AG09319 (cell line): ENCODE measurements at places on chromosomes 7 and 10.

- DNase-seq: no peak
Observed at GRCh38 chr7:16646472-16647072, 591 bp downstream of the BZW2 start.

DNA sequence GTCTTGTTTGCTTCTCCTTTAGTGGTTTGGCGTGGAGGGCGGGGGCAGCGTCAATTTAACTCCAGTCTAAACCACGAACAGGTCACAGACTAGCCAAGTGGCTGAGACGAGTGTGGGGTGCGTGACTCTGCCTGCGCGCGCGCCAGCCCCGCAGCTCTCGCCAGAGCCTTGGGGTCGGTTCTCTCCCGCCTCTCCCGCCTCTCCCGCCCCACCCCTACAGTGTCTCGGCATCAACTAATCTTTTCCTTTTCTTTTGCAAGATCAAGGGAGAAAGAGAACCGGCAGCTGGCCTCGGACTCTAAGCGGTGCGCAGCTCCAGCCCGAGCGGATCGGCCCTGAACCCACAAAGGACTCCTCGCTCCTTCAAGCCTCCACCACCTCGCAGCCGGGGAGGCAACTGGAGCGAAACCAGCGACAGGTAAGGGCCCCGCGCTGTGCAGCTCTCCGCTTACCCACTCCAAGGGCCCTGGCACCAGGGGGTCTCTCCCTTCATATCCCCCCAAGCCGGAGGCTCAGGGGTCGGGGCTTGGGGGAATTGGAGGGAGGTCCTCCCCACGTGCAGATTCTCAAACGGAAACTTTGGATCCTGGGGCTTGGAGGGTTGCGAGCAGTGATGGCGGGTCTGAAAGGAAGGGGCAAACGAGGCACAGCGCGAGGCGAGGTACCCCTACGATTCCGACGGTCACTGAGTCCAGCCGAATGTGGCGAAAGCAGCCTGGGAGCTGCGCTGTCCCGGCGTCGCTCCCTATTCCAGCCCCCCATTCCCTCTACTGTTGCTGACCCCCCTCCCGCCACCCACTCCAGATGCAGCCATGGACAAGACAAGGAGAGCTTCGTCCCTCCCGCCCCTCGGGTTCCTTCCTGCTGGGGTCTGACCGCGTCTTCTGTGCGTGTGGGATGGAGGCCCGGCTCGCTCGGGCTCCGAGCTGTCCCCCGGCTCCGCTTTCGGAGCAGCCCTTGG, 829 bp downstream of the CHRM2 start:
- peak; percentile 8 for DNase-seq

DNA sequence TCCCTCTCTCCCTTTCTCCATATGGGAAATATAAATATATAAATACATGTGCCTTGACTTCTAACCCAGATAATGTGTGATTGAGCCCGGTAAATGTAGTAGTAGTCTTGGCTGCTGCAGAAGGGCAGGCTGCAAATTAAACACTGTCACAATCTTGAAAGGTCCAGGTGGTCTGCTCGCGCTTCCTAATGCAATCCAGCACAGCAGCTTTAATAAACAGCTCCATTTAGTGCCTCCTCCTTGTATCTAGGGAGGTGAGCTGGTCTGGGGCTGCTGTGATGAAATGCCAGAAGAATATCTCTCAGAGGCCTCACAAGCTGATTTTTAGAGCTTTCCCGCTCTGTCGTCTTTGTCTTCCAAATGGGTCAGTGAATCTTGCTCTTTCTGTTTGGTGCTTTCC, 782 bp downstream of the POU6F2 start:
- DNase-seq: no peak

DNA sequence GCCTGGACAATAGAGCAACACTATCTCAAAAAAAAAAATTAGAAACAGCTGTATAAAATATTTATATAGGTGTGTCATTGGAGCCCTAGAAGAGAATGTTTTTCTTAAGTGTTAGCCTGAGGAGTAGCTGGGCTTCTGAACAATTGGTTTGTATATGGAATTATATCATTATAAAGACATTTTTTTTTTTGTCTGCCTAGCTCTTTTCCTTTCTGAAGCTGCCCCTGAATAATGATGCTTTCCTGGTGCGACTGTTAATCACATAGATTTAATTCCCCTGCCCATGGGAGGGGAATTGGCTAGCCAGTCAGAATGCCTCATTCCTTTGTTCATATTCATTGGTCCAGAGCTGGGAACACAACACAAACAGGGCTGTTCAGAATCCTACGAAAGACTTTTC, 13.9 kb upstream of the ABCC2 start:
- DNase-seq: no peak

DNA sequence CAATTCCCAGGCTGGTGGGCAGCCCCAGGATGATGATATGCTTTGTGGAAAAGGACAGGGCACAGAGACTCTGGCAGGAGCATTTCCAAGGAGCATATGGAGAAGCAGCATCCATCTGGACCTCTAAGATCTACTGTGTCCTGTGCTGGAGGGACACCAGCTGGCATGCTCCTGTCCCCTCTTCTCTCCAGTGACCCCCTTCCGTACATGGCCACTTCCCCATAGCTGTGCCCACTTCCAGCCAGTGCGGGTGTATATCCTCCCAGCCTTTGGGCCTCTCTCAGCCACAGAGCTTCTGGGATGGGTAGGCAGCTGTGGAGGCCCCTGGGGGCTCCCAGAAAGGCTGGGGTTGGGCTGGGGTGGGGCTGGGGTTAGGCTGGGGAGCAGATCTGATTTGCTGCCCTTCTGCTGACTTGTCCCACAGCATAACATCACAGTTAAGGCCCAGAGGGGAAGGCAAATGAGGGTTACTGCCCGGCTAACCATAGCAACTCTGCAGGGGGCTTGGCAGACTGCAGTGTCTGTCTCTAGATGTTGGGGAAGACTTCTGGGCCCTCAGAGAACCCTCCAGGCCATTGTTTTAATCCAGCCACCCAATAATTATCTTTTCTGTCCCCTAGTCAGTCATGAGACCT, 6.3 kb downstream of the NPFFR1 start:
- DNase-seq: no peak

DNA sequence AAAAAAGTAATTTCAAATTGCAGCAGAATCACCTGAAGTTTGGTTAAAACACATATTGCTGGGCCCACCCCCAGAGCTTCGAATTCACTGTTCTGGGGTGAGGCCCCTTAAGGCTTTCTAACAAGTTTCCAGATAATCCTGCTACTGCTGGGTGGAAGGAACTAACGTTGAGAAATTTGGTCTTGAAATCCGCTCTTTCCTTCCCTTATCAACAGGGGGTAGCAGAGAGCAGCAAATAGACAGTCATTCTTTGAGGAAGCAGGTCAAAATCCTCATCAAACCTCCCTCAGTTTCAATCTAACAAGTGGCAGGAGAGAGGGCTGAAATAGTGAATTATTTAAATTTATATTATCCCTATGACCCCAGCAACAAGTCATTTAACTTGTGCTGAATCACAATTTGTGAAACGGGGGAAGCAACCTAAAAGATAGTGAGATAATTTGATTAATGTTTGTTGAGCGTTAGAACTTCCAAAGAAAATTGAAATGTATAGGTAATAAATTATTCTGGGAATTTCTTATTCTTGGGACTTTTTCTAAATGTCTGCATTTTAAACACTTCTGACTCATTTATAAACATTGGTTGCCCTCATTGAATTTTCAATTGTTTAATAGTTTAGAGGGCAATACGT, 21.7 kb upstream of the MALSU1 start:
- peak; percentile 37 for DNase-seq

DNA sequence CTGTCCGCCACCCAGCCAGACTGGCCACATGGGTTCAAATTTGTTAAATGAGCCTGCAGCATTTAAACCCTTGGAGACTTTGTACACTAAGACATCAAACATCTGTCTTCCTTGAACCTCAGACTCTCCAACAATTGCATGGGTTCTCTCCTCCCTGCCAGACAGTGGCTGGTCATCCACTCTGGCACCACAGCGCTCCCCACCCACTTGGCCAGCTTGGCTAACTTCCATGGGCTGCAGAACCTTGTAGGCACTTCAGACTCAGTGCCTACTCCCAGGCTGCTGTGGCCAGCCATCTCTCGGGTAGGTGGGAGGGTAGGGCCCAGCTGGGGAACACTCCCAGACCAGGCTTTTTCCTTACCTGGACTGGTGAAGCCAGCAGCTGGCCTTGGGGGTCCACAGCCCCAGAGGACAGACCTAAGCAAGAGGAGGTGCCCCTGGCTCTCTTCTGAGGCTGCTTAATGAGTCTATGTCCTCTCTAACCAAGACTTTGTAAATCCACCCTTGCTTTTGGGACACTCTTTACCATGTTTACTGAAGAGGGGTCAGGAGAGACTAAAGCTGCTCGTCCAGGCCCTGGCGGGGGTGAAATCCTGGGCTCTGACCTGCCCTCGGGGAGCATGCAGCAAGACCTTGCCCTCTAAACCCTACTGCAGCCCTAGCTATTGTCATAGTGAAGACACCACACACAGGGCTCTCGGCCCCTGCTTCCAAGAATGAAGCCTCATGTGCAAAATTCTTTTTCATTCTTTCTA, 82.7 kb downstream of the ARHGAP22 start:
- no peak for DNase-seq

DNA sequence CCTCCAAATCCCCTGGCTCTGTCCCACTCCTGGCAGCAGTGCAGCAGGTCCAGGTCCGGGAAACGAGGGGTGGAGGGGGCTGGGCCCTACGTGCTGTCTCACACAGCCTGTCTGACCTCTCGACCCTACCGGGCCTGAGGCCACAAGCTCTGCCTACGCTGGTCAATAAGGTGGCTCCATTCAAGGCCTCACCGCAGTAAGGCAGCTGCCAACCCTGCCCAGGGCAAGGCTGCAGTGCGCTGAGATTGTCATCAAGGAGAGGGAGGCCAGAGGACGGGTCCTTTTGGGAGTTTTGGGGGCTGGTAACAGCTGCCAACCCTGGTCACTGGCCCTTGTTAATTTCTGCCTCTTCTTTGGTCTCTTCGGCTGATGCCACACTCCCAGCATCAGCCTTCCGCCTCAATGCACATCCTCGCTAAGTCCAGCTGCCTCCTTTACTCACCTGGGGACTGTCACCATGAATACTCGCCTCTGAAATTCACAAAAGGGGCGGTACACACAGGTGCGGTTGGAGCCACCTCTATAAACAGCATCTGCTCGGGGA, 3.5 kb downstream of the EPO start:
- no peak for DNase-seq

GRCh38 chr7:134317434-134317833, 704 bp upstream of the SLC35B4 start:
- no peak for DNase-seq

- no peak for DNase-seq
Observed at GRCh38 chr7:156334636-156335035, 305.9 kb upstream of the RNF32 start.

GRCh38 chr7:26787701-26788100, 76.7 kb downstream of the SKAP2 start:
- no peak for DNase-seq

DNA sequence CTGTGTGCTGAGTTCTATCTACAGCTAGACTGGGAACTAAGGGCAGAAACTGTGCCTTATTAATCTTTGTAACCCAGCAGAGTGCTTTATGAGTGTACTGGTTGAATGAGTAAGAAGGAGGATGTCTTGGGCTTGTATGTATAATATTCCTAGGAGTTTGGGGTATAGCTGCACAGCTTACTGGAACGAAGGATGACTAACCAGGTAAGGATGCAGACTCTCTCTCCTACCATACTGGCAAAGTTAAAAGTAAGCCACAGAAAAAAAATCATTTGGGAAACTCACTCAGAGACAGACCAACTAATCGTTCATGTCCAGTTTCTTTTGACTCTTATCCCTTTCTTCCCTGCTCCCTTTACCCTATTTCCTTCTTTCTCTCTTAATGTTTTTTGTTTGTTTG, 1.4 kb upstream of the DHTKD1 start:
- no peak for DNase-seq

DNA sequence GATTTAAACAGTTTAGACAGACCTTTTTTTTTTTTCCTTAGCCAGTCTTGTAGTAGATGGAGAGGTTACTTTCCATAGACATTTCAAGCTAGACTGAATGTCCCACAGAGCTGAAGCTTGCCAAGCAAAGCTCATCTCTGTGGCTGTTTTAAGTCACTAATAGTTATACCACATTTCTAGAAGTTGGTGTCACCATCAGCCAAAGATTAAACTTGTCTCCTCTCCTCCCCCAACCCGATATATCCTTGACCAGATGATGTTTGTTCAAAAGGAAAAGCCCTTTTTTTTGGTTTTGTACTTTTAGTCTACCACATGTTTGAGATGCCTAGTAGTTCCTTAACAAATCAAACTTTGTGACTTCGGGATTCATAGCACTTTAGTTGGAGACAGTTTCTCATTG, 66.1 kb downstream of the ADD3 start:
- no peak for DNase-seq

- no peak for DNase-seq
Observed at GRCh38 chr7:114678116-114678515, 243.8 kb upstream of the MDFIC start.

GRCh38 chr10:62442006-62442405, 67.8 kb downstream of the ZNF365 start:
- no peak for DNase-seq

- DNase-seq: no peak
Observed at GRCh38 chr10:86077271-86077670, 289.3 kb downstream of the GRID1 start.

DNA sequence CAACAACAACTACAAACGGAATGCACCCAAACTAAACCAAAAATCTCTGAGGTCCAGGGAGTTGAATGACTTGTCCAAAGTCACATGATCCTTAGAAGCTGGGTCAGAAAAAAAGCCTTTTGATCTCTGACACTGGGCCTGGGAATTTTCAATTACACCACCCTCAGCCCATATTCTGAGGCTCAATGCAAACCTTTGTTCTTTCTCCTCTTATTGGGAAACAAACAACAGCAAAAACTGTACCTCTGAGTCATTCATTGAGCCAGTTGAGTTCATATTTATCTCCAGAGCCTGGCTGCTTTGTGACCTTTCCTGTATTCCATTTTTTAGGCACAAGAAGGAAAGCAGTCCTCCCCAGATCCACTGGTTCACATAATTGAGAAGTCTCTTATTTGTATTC, 51.2 kb upstream of the SORCS1 start:
- DNase-seq: no peak

GRCh38 chr10:69826789-69827554, 25.3 kb downstream of the COL13A1 start:
- no peak for DNase-seq

GRCh38 chr10:73910401-73910763, 550 bp upstream of the PLAU start:
- no peak for DNase-seq

- DNase-seq: no peak
Observed at GRCh38 chr7:144109283-144109682, at the start of gene OR2A2. Gene OR2A2, plus strand, starts transcription at chr7:144109583. Its CDS starts 0 bp downstream, at chr7:144109583.
